ENCODE measurements at places on chromosomes 13 and 19. TPM values are rescaled to one million over a fixed set of nuclear protein-coding genes. Genes with fewer than 3 reads are reported as not detected.

Gene SIGLEC5
- 0.16 TPM for total RNA-seq

GRCh38 chr19:48511800-48512503, at the start of gene LMTK3:
Gene LMTK3 (minus strand): TSS chr19:48511835. CDS start chr19:48511576, 259 bp downstream.
- peak within 1 kb of the TSS; percentile 44 for H3K27ac ChIP-seq
- peak; percentile 87 for DNase-seq
- peak within 1 kb of the TSS; percentile 65 for H3K4me3 ChIP-seq
- H3K4me1 ChIP-seq, result peaks cover 12% of the 10 kb centered on the region
- H3K36me3 ChIP-seq, result peaks cover 11% of the 10 kb centered on the region

Gene TMEM59L
- total RNA-seq, result not detected

GRCh38 chr13:63851526-63851925, 2435.9 kb upstream of the PCDH20 start:
- no peak for DNase-seq
- no peak overlapping the region for H3K27ac ChIP-seq
- no peaks in the 10 kb centered on the region for H3K36me3 ChIP-seq
- no peaks in the 10 kb centered on the region for H3K4me1 ChIP-seq
- H3K27me3 ChIP-seq, result no peaks in the 10 kb centered on the region

Gene SUPT5H
- 301 TPM for total RNA-seq

Gene P2RY11
- total RNA-seq, result 63.8 TPM
